Kidney epithelial cell (primary cell): ENCODE measurements at places on chromosomes 5 and 9.

GRCh38 chr9:128810873-128811272, 7.4 kb upstream of the ENDOG start:
- DNase-seq, result no peak

DNA sequence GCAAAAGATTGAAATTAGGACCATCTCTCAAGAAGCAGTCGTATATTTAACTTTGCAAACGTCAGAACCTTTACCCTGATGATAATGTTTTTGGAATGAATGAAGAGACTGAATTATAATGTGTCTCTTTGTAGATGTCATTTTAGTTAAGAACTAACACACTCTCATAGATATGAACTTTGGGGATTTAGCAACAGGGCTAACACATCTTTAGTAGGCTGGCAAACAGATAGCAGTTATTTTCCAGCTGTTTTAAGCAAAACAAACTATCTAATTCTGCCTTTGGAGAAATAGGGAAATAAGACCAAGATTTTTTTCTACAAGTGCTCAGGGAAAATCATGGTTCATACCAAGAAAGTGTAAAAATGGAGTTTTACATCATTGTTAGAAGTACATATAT, 469.7 kb downstream of the SPATA31D1 start:
- DNase-seq, result no peak

DNA sequence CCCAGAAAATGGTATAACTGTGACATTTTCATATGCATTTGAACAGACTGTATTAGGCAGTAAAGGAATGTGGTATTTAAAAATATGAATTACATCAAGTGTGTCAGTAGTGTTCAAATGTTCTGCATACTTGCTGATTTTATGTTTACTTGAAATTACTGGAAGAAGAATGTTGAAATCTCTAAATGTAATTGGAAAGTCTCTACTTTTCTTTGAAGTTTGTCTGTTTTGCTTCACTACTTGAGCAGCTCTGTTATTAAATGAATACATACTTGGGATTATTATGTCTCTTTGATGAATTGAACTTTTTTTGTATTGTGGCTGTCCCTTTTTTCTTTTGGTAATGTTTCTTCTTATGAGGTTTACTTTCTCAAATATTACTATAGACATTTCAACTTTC, 205.6 kb downstream of the TAF11L14 start:
- no peak for DNase-seq

GRCh38 chr9:131330814-131331600, 41.5 kb downstream of the PLPP7 start:
- no peak for DNase-seq

- DNase-seq, result no peak
Measured at GRCh38 chr5:6506611-6507010, 58.0 kb downstream of the UBE2QL1 start.

DNA sequence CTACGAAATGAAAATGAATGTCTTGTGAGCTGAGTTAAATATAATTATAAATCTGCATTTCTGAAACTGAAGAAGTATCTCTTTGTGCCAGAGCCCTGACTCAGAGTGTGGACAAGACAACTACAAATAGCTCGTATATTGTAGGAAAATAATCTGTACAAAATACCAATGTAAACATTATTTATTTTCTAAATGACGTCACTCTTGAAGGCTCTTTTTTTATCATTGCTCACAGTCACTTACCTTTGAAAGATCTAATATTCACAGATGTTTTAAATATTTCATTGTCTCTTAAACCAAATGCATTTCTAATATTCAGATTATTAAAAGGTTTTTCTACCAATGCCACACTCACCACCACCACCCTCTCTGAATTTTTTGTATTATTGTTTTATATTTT, 226.1 kb downstream of the SLCO4C1 start:
- no peak for DNase-seq

GRCh38 chr9:2634153-2634552, 12.6 kb downstream of the VLDLR start:
- DNase-seq, result no peak

- DNase-seq, result no peak
Measured at GRCh38 chr9:98235126-98235525, 20.3 kb downstream of the TBC1D2 start.

DNA sequence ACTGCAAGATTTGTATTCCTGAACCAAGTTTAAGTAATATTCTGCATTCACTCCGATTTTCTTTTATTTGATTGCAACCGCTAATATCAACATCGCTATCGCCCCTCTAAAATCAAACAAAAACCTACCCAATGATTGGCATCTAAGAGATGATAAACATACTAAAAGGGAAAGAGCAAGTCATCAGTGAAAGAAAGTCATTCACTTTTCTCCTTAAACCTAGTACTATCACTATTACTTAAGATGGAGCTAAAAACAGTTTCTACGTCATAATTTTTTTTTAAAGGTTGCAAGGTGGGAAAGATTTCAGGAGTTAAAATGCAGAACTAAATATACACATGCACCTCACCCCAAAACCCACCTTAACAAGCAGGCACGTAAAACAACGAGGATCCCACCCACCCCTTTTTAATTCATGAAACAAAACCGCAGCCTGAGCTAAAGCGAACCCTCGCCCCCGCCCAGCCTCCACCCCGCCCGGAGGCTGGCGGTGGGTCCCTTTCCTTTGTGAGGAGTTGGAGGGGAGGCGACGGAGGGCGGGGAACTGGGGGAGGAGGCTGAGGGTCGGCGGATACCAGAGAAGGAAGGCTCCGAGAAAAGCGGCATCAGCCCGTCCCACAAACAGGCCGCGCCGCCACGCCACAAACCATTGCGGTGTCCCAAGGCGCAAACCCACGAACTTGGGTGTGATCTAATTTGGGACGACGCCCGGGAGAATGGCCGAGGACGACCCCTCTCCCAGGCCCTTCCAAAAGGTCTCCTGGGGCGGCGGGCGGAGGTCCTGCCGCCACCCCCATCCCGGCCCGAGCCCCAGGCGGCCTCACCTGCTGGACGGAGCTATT, 861 bp downstream of the UBQLN1 start:
- DNase-seq, result no peak

GRCh38 chr9:79644601-79645000, 72.8 kb downstream of the TLE4 start:
- no peak for DNase-seq

DNA sequence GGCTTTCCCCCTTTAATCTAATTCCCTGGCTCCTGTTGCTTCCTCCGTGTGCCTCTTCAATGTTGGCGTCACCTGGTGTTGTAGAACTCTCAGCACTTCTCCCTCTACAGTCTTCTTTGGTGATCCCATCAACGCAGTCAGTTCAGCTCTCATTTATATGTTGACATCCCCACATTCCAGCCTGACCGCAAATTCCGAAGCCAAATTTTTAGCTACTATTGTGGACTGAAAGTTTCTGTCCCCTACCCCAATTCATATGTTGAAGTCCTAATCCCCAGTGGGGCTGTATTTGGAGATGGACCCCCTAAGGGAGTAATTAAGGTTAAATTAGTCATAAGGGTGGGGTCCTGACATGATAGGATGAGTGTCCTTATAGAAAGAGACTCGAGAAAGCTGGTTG, 210.6 kb upstream of the ADAMTSL1 start:
- DNase-seq, result no peak

- DNase-seq, result no peak
Measured at GRCh38 chr5:169571355-169571754, 12.2 kb upstream of the SPDL1 start.

DNA sequence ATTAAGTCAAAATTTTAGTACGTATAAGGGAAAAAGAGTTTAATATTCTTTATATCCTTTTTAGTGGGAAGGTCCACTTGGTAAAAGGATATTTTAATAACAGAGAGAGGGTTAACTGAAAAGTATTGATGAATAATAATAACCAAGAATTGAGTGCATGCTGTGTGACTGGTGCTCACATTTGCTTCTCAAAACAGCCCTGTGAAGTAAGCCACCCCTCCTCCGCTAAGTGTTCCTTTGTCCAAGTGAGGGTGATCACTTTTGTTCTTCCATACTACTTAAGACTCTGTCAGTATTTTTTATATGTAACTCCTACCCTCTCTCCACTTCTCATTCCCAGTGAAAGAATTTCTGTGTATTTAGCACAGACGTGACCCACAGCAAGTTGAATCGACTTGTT, 51.5 kb downstream of the SLC44A1 start:
- DNase-seq, result no peak

DNA sequence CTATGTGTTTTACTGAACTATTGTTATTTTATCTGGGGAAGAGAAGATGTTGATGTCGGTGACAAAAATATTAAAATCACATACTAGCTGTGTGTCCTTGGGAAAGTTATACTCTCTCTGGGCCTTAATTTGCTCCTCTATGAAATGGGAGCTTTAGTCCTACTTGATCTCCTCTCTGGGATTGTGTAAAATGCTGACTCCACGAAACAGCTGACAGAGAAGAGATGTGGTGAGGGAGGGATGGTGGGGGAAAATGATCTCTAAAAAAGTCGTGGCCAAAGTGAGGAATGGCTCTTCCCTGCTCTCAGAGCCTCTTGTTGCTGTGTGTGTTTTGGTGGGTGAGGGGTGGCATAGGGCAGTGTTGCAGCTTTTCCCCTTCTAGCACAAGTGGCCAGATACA, 173.7 kb downstream of the MELK start:
- DNase-seq, result no peak

GRCh38 chr5:69004676-69005075, 89.1 kb upstream of the SLC30A5 start:
- no peak for DNase-seq

DNA sequence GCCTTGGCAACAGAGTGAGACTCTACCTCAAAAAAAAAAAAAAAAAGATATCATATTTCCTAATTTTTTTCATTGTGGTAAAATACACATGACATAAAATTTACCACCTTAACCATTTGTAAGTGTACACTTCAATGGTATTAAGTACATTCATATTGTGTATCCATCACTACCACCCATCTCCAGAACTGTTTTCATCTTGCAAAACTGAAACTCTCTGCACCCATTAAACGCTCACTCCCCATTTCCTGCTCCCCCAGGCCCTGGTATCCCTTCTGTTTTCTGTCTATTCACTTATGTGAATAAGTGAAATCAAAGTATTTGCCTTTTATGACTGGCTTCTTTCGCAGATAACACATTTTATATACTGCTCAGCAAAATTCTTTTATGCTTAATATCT, 12.8 kb downstream of the LRRC8A start:
- DNase-seq, result no peak

DNA sequence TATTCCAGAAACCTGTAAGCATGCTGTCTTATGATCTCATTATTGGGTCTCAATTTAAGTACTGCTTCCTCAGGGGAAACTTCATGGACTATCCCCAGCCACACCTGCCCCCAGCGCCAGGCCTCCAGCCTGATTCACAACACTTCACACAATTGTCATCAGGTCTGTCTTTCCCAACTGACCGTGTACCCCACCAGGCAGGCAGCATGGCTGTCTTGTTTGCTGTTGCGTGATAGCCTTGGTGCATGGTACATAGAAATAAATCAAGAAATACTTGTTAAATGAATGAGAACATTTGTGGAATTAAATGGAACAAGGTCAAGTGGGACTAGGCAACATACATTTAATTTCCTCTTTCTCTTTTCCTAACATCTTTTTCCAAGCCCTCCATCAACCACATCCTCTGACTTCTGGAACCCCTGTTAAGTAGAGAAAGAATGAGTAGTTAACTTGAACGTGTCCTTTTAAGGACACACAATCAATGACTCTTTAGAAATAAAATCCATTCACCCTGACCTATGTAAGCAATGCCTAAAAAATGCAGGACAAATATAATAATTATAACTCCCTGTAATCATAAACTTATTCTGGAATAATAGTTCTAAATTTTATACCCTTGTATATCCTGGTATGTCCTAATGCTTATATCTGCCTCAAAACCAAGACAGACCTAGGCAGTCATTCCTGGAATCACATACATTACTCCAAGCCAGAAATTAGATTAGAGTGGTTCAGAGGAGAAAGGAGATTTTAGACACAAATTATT, 17.2 kb upstream of the THG1L start:
- DNase-seq, result no peak

GRCh38 chr5:64690417-64691151, at the start of gene SHISAL2B:
SHISAL2B (plus strand) TSS chr5:64690503; CDS start chr5:64690624, 121 bp downstream.
- DNase-seq, result no peak

DNA sequence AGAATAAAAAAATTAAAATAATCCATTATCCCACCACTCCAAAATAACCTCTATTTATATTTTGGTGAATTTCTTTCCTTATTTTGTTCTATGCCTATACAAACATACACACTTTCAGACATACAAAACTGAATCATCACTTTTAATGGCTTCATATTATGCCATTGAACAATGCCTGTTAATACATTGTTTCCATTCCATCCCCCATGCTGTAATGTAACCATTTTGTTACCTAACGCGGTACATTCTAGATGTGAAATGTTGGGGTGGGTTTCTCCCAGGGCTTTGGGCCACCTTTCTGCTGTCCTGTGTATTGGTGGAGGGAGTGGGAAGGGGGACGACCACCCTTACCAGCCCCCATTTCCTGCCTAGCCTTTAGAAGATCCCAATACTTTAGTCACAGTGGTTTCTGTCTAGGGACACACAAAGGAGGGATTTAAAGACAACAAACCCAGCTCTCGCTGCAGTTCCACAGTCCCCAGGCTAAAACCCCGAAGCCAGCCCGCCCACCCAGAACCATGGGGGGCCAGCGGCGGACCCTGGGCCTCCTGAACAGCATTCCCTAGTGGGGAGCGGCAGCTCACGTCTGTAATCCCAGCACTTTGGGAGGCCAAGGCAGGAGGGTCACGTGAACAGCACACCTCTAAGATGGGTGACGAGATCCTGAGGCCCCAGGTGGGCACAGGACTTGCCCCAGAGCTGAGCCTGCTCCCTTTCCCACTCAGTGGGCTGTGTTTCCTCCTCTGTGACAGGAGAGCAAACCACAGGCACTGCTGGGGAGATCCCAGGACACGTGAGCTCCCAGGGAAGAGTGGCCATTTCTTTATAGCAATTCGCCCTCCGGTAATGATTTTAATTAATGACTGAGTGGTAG, 56.9 kb upstream of the STXBP1 start:
- DNase-seq, result no peak

DNA sequence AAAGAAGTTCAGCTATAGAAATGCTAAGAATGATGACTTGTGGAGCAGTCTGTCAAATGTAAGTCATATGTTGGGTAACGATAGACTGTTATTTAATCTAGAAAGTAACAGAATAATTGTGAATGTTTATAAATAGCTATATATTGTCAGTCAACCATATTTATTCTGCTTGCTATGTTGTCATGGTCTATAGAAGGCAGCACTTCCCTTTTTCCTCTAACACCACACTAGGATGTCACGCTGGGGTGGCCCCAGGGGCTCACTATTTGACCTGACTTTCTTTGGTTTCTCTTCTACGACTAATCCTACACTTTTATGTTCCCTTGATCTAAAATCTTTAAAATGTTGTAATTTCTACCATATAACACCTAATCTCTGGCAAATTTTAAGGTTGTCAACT, 20.5 kb downstream of the ERAP2 start:
- no peak for DNase-seq

GRCh38 chr5:139426203-139426885, 13.0 kb downstream of the DNAJC18 start:
- DNase-seq, result no peak

GRCh38 chr5:96687812-96688453, 25.8 kb downstream of the CAST start:
- no peak for DNase-seq

GRCh38 chr5:10989577-10990263, 228.7 kb upstream of the DAP start:
- no peak for DNase-seq
